ENCODE measurements at places on chromosomes 2 and 18.

GRCh38 chr18:49677762-49678413 is 116.0 kb downstream of the LIPG start:
- DNase-seq, result no peak

- no peak for DNase-seq
Measured at GRCh38 chr18:9902832-9903231, 11.0 kb upstream of the VAPA start.

- no peak for DNase-seq
Measured at GRCh38 chr2:158509928-158510797, 53.4 kb downstream of the PKP4 start.

- no peak for DNase-seq
Measured at GRCh38 chr2:229831805-229832509, 89.9 kb downstream of the TRIP12 start.

- DNase-seq, result no peak
Measured at GRCh38 chr18:77948567-77948966, 698.9 kb downstream of the GALR1 start.

DNA sequence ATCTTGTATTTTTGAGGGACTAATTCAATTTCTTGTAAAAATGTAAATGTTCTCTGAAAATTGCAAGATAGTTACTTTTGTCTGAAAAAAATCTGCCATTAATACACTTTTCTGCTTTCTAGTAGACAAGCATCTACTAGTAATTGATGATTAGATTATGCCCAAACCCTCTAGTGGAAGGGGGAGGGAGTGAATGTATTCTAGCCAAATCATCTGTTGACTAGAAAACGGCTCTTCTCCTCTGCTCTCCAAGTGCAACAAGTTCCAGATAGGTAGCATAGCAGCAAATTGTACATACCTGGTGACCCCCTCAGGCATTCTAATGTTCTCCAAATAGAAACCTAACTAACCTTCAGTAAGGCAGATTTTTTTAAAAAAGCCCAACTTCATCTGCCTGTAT is 58.6 kb downstream of the RELCH start:
- DNase-seq, result no peak

Measured in H9 (cell line).